Renal cortical epithelial cell (primary cell): ENCODE measurements at places on chromosomes 4 and X. TPM values are rescaled to one million over a fixed set of nuclear protein-coding genes. Genes with fewer than 3 reads are reported as not detected.

- no peak for DNase-seq
Observed at GRCh38 chr4:88119943-88120342, 38.5 kb downstream of the ABCG2 start.

GRCh38 chr4:88422403-88422802, 34.5 kb upstream of the HERC5 start:
- no peak for DNase-seq

GRCh38 chr4:14856934-14857235, 145.4 kb upstream of the CPEB2 start:
- DNase-seq: no peak

GRCh38 chrX:9312922-9313867, 151.7 kb upstream of the TBL1X start:
- DNase-seq: no peak

DNA sequence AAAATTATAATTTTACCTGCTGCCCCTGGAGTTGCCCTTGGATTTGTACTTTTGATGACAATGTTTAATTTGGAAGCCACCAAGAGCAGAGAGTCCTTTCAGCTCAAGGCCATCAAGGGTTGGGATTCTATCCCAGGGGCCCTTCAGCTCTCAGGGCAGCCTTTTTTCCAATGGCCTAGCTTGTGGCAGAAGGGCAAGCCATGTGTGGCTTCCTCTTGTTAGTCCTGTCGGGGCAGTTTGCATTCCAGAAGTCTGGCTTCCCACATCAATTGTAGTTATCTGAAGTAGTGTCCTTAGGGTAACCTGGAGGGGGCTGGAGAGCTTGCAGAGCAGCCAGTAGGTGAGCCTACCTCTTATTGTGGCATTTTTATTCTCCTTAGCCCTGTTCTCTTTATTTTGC, 569.4 kb downstream of the TRAM1L1 start:
- DNase-seq: no peak

DNA sequence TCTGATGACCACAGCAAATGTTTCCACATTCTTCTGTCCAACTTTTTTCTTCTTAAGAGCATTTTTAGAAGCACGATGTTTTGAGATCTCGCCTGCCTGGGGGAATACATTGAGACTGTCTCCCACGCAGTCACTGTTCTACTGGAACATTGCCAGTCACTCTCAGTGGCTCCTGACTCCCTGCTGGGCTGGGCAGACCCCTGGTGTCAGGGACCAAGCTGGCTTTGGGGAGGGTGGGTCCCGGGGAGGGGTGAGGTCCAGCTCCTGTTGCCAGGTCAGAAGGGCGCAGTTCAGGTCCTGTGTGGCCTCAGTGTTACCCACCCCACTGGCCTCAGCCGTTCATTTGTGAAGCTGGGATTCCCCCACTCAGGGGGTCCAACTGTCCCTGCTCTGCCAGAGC, 18.9 kb upstream of the ABLIM2 start:
- DNase-seq: no peak

- DNase-seq: no peak
Observed at GRCh38 chr4:61446941-61447340, 246.8 kb downstream of the ADGRL3 start.

- DNase-seq: no peak
Observed at GRCh38 chr4:118367872-118368271, 15.1 kb upstream of the PRSS12 start.

DNA sequence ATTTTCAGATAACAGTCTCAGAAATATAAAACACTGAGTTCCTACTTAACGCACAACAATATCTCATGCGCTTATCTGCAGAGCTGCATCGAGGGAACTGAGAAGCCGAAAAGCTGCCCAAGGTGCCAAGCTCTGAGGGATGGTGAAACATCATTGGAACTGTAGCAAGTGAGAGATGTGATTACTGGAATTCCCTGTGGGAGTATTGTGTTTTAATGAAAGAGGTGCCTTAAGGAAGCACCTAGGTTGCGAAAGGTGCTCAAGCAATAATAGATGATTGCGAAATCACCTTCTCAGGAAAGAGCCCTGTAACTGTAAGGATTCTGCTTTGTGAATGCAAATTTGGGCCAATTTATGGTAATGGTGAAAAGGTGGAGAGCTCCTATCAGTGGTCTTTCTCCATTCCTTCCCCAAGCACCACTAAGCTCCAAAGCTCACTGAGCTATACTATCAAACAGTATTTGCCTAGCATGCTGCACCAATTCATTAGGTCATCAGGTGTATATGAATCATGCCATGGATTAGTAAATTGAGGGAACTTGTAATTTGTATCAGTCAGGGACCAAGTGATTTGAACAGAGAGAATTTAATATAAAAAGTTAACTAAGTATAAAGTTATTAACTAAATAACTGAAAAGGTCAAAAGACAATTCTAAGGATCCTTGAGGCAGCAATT, 59.0 kb upstream of the ATP8A1 start:
- peak; percentile 58 for DNase-seq

GRCh38 chrX:132009350-132009749, 13.8 kb upstream of the STK26 start:
- no peak for DNase-seq

GRCh38 chr4:1565598-1566295, 118.4 kb downstream of the FAM53A start:
- no peak for DNase-seq

DNA sequence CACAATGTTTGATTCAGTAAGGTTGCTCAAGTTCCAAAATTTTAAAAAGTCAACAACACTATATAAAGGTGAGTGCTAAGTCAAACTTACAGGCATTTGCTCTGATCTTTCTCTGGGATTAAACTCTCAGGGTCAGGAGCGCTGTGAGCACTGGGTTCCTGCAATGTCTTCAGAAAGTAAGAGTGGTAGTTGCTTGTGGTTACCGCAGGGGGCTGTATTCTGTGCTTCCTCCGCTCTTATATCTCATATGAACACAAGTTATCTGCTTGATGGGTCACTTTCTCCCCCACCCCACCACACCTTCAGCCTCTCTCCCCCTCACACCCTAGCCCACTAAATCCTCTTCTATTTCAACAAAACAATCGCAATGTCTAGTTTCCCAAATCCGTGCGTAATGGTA, 116.4 kb upstream of the IGSF1 start:
- DNase-seq: no peak

GRCh38 chrX:12872741-12873140, 5.9 kb downstream of the TLR7 start:
- DNase-seq: no peak

GRCh38 chr4:185143601-185143969, 519 bp downstream of the SLC25A4 start:
- DNase-seq: peak; percentile 16

DNA sequence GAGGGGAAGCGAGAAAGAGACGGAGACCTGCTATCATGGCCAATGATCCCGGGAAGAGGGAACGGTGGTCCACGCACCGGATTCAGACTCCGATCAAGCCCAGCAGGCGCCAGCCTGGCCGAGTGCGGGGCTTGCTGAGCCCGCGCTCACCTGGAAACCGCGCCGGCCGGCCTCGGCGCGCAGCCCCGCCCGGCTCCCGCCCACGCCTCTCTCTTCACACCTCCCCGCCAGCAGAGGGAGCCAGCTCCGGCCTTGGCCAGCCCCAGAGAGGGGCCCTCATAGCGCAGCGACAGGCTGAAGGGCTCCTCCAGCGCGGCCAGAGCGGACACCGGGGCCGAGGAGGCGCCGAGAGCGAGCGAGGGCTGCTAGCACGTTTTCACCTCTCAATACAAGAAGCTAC, 36.8 kb upstream of the SPANXN2 start:
- DNase-seq: no peak

DNA sequence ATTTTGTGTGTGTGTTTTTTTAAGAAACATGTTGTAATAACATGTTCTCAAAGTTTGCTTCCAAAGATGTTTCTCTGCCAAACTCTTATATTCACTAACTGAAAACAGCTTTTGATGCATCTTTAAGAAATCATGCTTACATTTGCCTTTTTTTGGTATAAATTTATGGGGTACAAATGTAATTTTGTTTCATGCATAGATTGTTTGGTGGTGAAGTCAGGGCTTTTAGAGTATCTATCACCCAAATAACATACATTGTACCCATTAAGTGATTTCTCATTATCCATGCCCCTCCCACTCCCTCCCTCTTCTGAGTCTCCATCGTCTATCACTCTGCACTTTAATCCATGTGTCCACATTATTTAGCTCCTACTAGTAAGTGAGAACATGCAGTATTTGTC, 30.8 kb downstream of the SPINK2 start:
- no peak for DNase-seq

DNA sequence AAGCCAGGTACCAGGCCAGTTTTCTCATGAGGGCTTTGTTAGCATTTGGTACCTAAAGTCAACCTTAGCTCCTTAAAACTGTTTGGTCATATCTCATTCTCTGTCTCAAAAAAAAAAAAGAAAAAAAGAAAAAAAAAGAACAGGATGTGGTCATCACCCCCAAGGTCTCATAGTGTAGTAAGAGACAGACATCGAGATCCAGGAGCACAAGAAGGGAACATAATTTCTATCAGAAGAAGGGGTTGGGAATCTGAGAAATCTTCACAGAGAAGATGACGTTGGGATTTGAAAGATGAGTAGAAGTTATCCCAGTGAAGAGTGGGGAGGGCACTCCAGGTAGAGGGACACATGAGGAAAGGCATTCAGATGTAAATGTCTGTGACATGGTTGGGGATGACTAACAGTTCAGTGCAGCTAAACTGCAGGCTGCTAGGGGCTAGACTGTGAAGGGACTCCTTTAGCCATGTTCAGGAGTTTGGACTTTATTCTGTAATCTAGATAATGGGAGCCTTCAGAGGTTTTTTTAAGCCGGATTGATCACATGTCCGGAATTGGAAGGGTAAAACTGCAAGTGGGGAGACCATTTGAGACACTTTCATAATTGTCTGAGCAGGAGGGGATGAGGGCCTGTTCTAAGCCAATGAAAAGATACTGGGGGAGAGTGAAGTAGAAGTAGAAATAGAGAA, 26.9 kb upstream of the GJB1 start:
- DNase-seq: no peak

DNA sequence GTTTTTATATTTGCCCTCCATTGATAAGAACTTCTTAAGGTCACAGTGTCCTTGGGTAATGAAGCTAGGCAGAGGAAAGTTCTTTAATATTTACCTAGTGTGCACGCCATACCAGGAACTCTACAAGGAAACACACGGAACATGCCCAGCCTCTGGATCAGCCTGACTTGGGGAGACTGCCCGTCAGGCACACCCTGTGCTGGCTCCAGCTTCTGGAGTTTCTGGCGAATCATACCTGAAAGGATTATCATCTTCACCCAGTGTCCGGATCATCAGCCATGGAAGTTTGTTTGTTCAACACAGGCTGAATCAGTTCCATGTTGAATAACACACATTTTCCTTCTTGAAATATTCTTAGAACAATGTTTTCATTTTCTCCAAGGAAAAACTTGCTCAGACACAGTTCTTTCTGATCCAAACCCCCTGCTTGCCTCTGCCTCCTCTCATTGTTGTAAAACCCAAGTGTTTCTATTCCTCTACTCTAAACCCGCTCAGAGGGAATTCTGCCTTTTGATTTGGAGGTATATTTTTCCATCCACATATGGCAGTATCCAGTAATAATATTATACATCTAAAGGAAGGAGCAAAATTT, 176.7 kb downstream of the SHROOM3 start:
- DNase-seq: peak; percentile 50

GRCh38 chr4:118180776-118181175, 146.5 kb downstream of the NDST3 start:
- DNase-seq: peak; percentile 3

DNA sequence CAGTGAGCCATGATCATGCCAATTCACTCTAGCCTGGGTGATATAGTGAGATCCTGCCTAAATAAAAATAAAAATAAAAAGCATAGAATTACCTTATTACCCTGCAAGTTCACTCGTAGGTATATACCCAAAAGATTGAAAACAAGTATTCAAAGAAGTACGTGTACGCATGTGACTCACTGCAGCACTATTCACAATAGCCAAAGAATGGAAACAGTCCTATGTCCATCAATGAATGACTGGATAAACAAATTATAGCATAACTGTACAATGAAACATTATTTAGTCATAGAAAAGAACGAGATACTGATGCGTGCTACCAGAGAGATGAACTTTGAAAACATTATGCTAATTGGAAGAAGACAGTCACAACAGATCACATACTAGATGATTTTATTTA, 204.6 kb upstream of the DIAPH2 start:
- peak; percentile 29 for DNase-seq

DNA sequence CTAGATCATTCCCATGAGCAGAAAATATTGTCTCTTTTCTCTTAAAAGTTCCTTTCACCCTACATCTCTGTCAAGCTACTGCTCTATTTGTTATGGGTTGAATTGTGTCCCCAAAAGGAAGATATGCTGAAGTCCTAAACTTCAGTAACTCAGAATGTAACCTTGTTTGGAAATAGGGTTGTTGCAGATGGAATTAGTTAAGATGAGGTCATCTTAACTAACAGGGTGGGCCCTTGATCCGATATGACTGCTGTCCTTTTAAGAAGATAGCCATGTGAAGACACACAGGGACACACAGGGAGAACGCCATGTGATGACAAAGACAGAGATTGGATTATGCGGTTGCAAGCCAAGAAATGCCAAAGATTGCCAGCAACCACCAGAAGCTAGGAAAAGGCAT, 12.8 kb upstream of the SLC39A8 start:
- DNase-seq: no peak

DNA sequence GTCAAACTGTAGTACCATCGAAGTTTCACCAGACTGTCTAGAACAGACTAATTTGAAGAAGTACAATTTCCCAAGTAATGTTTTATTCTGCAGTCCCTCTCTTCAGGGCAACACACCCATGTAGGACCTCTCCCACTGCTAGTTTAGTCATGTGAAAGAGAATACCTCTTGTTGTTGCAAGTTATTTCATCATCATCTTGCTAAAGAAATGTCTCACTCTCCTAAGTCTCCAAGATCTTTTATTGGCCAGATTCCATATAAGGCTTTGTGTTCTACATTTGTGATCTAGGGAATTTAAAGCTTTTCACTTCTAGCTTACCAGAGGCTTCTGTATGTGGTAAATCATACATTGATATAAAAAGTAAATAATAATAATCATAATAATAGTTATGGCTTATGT, 745.3 kb upstream of the MAGEB2 start:
- DNase-seq: peak; percentile 23

- no peak for DNase-seq
Observed at GRCh38 chr4:57081651-57082621, 28.2 kb downstream of the IGFBP7 start.

- peak; percentile 54 for DNase-seq
Observed at GRCh38 chr4:16056681-16057385, 27.0 kb downstream of the PROM1 start.

The CTSO gene
- total RNA-seq: 17.7 and 26.4 TPM in 2 replicates

The GAGE13 gene
- total RNA-seq: not detected in 2 replicates

The WNK3 gene
- total RNA-seq: 1.9 and 6.7 TPM in 2 replicates

The PRDM5 gene
- 8.9 and 9.8 TPM in 2 replicates for total RNA-seq

The CYP2U1 gene
- total RNA-seq: 11.8 and 12.2 TPM in 2 replicates

The BEX5 gene
- total RNA-seq: 2.1 and 2.9 TPM in 2 replicates

The FRMPD4 gene
- under 0.01 and 0.30 TPM in 2 replicates for total RNA-seq

The SH3D19 gene
- total RNA-seq: 9.4 and 22.8 TPM in 2 replicates

The TEC gene
- 4.0 and 6.1 TPM in 2 replicates for total RNA-seq

The BGN gene
- total RNA-seq: 0.17 and 6.0 TPM in 2 replicates

The RHOH gene
- total RNA-seq: not detected in 2 replicates

The VCX2 gene
- not detected in 2 replicates for total RNA-seq

The KLHL13 gene
- total RNA-seq: 99.4 and 130 TPM in 2 replicates
